Kidney (tissue), 22 donors: ENCODE measurements at places on chromosomes 6 and 20. TPM values are rescaled to one million over a fixed set of nuclear protein-coding genes. Genes with fewer than 3 reads are reported as not detected.
A peak's percentile ranks its signal among the peaks of the same experiment; 100 is the strongest.

Gene CALHM5
- 2.1 TPM for polyA plus RNA-seq

GRCh38 chr6:44563397-44563796 lies 175.9 kb downstream of the CDC5L start:
- no peak for DNase-seq

DNA sequence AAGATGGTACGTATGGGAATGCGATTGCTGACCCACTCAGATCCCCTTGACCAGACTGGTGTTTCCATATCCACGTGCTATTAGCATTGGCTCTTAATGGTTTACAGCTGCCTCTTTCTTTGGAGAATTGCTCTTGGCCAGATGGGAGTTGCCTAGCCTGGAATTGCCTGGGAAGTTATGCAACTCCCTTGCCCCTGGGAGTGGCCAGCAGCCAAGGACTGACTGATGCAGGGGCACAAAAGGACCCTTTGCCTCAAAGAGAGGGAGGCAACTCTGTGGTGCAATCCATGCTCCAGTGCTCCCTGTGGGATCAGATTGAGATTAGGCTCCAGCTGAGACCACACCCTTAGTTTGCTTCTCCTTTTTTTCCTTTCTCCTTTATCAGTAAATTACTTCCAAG lies 203.5 kb upstream of the JAG1 start:
- DNase-seq, result no peak

GRCh38 chr6:147906361-147906760 lies 397.9 kb downstream of the SAMD5 start:
- no peak for DNase-seq

DNA sequence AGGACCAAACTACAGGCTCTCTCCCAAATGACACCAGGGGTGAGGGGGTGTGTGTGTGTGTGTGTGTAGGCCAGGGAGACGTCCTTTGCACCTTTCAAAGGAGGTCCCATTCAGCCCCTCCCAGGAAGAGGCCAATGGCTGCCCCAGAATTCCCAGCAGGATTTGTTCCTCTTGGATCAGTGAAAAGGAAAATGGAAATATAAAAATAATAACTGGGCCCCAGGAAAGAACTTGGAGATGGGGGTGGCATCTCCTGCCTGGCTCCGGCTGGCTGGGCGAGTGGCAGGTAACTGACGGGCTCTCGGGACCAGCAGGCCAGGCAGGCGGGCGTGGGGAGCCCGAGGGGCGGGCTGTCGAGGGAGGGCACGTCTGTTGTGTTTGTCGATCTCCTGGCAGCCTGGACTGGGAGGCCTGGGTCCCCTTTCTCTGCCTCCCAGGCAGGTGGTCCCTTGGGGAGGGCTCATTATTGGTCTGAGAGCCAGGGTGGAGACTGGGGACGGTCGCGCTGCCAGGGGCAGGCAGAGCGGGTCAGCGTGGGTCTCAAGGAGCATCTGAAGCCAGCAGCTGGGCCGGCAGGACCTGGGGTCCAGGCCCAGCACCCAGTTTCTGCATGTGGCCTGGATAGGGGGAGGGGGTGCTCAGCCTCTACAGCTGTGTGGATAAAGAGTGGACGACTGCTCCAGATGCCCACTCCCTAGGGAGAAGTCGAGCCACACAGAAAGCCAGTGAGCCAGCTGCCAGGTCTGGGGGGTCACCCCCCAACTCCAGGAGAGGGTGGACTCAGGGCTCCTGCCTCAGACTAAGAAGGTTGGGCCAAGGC lies 3.1 kb downstream of the NOL4L start:
- peak; percentile 63 for DNase-seq

GRCh38 chr6:33633084-33633461 lies 12.0 kb downstream of the ITPR3 start:
- no peak for DNase-seq

DNA sequence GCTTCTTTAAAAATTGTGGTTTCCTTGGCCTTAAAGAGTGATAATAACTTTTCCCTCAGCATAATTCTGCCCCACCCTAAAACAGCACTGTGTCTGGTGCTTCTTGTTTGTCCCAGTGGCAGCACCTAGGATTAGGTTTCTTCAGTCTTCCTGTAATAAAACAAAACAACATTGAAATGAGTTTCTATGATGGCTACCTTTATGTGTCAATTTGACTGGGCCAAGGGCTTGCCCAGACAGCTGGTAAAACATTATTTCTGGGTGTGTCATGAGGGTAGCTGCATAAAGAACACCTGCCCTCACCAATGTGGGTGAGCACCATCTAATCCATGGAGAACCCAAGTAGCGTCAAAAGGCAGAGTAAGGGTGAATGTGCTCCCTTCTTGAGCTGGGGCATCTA lies 117.8 kb downstream of the QRSL1 start:
- no peak for DNase-seq

GRCh38 chr6:37433657-37434271 lies 743 bp downstream of the CMTR1 start:
- peak; percentile 8 for DNase-seq
